ENCODE measurements at places on chromosomes 11 and 22.

GRCh38 chr11:67491276-67492068 is 8.6 kb downstream of the AIP start:
- no peak for DNase-seq

- no peak for DNase-seq
Measured at GRCh38 chr22:23187871-23188700, 7.8 kb downstream of the BCR start.

DNA sequence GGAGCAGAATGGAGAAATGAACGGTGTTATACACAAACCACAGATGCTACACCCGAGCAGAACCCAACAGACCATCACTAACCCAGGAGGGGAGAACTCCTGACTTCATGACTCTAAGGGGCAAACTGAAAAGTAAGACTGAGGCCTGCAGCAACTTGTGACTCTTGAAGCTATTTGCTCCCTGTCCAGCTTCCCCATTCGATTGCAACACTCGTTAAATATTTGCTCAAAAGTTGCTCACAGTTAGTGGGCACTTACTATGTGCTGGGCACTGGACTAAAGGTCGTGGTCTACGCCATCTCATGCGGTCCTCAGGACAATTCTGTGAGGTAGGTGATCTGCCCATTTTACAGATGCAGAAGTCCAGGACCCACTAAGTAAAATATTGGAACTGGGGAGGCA is 9.5 kb upstream of the ADA2 start:
- DNase-seq: no peak

DNA sequence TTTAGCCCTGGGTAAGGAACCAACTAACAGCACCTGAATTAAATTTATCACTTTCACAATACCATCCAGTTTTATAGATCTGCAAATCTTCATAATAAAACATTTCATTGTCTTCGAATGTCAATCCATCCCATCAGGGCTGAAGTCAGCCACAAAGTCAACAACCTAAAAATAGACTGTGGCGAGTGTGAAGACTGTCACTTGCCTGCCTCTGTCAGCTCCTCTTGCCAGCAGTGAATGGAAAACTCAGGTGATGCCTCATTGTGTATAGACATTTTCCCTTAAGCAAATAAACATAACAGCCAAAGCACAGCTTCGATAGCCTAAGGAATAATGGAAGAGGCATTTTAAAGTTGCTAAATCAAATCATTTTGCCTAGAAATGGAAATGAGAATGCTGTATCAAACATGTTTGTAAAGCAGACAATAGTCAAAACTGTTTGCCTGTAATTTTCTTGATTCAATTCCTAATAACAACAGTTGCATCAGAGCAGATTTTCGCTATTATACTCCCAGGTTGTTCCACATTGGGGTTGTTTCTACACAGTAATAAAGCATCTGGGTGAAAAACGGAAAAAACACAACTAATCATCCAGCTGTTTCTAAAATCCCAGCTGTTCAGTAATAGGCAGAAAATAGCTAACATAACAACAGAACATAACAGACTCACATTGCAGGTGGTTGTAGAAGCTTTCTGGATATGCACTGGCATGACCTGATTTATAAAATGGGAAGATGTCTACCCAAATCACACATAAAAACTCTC is 15.7 kb downstream of the KCNA4 start:
- DNase-seq: no peak

DNA sequence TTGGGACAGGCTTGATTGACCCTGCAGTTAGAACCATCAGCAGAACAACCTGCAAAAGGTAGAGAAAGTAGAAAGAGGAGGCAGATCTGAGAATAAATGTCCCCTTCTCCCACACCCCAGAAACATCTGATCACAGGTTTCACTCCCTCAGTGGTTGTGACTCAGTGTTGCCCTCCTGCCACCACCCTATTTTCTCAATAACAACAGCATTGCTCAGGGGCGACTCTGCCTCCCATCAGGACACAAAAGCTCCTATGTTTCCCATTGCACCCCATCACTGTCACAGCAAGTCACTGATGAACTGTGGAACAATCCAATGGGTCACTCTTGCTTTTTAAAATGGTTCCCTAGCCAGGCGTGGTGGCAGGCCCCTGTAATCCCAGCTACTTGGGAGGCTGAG is 110.2 kb downstream of the RASSF10 start:
- peak; percentile 65 for DNase-seq

- no peak for DNase-seq
Measured at GRCh38 chr11:73215191-73216134, 2.6 kb upstream of the P2RY2 start.

- peak; percentile 10 for DNase-seq
Measured at GRCh38 chr22:27318516-27318915, 483.0 kb downstream of the MN1 start.

- DNase-seq: no peak
Measured at GRCh38 chr11:125061281-125061680, 1.8 kb upstream of the SLC37A2 start.

GRCh38 chr11:85634747-85635146 is 6.4 kb downstream of the TMEM126B start:
- DNase-seq: no peak

- peak; percentile 94 for DNase-seq
Measured at GRCh38 chr11:65498977-65499712, at the start of gene MALAT1. TSS of gene MALAT1 (plus strand) at chr11:65499045.

DNA sequence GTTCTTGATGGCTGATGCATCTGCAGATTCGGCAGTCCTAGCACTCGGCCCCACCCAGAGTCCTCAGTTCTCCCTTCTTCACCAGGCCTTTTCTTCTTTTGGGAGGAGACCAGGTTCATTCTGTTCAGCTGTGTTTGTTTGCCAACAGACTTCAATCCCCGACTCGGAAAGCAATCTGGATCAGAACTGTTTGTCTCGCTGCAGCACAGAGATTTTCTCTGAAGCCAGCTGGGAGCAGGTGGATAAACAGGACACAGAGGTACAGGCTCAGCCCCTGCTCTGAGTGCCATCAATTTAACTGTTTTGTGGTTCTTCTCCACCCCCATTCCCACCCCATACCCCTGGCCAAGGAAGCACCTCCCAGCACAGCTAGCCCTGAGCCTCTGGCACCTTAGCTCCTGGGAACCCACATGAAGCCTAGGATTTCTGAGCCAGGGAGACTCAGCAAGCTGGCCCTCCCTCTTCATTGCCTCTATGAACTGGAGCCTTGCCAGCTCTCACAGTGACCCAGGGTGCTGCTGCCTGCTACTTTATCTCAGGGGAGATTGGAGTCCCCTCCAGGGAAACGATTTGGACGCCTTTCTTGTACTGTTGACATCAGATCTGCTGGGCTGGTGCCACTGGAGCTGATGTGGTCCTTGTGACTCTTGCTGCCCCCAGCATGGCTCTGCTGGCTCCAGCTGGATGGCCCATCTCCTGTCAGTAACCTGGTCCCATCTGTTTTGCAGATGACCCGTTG is 58.2 kb upstream of the HORMAD2 start:
- DNase-seq: no peak

GRCh38 chr11:57567515-57568329 is at the start of gene UBE2L6:
TSS of gene UBE2L6 (minus strand) at chr11:57567672. CDS start at chr11:57567611, 61 bp downstream.
- peak; percentile 55 for DNase-seq

- DNase-seq: peak; percentile 98
Measured at GRCh38 chr22:37497062-37497599, 10.9 kb upstream of the MFNG start.

DNA sequence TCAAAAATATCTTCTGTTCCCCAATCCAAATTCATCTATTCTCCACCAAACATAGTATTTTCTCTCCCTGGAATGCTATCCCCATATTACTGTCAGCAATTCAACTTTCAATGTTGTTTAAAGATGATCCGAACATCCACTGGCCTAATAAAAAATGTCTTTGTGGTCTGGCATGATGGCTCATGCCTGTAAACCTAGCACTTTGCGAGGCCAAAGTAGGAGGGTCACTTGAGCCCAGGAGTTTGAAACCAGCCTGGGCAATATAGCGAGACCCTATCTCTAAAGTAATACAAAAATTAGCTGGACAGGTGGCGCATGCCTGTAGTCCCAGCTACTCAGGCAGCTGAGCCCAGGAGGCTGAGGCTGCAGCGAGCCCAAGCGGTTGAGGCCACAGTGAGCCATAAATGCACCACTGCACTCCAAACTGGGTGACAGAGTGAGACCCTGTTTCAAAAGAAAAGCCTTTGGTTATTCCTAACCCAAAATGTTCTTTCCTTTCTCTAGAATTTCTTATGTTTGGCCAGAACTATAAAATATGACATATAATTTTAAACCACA is 29.8 kb downstream of the SIK3 start:
- no peak for DNase-seq

DNA sequence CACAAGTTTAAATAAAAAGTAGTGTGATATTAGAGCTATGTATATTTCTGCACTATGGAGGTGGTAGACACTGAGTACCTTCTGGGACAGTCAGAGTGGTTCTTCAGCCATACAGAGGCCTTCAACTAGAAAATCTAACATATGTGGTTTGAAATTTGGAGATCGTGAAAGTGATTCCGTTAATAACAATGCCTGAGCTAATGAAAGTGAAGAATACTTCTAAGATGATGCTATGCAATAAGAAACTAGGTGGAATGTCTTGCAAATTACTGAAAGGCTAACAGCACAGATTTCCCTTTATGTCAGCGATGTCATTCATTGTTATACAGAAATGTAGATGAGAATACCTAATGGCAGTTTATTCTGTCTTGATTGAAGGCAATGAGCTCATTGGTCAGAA is 1984.7 kb upstream of the RAG2 start:
- DNase-seq: peak; percentile 56

GRCh38 chr11:107385361-107385981 is 72.2 kb downstream of the CWF19L2 start:
- peak; percentile 57 for DNase-seq

- no peak for DNase-seq
Measured at GRCh38 chr11:65416841-65417701, 5.5 kb upstream of the NEAT1 start.

DNA sequence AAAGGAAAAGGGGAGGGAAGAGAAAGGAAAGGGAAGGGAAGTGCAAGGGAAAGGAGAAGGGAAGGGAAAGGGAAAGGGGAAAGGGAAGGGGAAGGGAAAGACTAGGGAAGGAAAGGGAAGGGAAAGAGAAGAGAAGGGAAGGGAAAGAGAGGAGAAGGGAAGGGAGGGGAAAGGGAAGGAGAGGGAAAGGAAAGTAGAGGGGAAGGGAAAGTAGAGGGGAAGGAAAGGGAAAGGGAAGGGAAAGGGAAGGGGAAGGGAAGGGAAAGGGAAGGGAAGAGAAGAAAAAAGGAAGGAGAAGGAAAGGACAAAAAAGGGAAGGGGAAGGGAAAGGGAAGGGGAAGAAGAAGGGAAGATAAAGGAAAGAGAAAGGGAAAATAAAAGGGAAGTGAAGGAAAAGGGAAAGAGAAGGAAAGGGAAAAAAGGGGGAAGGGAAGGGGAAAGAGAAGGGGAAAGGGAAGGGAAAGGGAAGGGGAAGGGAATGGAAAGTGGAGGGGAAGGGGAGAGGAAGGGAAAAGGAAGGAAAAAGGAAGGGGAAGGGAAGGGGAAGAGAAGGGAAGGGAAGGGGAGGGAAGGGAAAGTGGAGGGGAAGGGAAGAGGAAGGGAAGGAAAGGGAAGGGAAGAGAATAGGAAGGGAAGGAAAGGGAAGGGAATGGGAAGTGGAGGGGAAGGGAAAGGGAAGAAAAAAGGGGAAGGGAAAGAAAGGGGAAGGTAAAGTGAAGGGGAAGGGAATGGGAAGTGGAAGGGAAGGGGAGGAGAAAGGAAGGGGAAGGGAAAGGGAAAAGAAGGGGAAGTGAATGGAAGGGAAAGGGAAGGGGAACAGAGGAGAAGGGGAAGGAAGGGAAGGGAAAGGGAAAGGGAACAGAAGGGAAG is 138.2 kb downstream of the SPATA19 start:
- no peak for DNase-seq

- no peak for DNase-seq
Measured at GRCh38 chr11:79971255-79971654, 530.4 kb upstream of the TENM4 start.

DNA sequence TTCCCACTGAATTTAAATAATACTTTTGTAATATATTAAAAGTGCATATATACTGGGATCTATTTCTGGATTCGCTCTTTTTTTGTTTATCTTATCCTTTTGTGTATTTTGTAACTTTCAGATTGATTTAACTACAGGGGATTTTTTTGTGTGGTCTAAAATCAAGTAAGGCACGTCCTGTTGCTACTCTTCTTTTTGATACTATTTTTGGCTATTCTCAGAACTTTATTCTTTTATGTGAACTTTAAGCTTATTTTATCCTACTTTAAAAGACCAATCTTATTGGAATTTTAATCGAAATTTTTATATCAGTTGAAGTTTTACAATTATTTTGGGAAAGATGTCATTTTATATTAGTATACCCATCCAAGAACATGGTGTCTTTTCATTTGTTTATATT is 106.8 kb downstream of the UVRAG start:
- DNase-seq: no peak

DNA sequence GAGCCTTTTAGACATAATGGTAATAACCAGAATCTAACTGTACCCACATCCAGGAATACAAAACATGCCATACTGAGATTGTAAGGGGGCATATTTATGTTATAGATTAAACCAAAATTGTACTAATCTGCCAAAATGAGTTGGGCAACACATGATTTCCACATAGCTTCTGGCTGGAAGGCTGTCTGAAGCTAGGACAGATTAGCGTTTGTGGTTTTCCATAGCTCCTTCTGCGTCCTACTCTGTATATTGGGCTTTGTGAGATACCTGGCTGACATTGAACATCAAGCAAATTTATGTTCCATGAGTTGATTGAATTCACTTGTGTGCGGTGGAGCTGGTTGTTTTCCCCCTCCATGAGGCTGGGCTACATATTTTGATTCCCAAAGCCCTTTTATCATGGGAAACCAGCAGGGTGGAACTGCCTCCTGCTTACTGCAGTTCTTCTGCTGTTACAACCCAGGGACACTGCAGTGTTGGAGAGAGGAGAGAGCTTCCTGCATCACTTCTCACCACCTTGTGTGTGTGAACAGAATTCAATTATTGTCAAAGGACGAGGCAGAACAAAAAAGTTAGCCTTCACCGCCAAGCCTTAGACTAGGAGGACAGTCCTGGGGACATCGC is 114.9 kb downstream of the C11orf91 start:
- DNase-seq: no peak

DNA sequence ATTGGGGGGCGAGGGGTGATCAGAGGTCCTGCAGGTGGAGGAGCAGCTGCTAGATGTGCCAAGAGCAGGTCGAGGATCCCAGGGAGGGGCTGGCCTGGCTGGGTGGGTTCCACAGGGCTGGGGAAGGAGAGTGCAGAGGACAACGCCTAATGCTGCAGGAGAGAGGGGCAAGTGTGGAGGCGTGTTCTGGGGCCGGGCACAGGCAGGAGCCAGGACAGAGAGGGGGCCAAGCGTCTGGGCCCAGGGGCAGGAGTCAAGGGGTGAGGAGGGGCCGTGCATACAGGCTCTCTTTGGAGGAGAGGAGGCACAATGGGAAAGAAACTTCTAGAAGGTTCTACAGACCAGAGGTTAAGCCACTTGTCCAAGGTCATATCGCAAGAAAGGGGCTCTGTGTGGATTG is 26.7 kb upstream of the FGF19 start:
- DNase-seq: no peak

GRCh38 chr11:46247659-46248058 is 29.8 kb upstream of the CREB3L1 start:
- peak; percentile 58 for DNase-seq

DNA sequence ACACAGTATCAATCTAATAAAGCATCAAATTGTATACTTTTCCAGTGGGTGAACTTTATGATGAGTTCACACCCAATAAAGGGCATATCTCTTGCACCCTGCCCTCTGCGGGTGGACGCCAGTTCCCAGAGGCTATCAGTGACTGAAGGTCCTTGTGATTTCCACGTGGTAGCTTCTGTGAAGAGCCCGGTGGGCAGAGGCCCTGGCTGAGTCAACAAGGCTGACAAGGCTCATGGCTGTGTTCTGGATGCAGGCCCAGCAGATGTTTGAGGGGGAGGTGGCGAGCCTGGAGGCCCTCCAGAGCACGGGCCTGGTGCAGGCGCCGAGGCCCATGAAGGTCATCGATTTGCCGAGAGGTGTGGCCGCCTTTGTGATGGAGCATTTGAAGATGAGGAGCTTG is 71.4 kb downstream of the PIWIL3 start:
- DNase-seq: peak; percentile 44

Data from EL (cell line).